ENCODE measurements at places on chromosomes 2 and 18. TPM values are rescaled to one million over a fixed set of nuclear protein-coding genes. Genes with fewer than 3 reads are reported as not detected.

DNA sequence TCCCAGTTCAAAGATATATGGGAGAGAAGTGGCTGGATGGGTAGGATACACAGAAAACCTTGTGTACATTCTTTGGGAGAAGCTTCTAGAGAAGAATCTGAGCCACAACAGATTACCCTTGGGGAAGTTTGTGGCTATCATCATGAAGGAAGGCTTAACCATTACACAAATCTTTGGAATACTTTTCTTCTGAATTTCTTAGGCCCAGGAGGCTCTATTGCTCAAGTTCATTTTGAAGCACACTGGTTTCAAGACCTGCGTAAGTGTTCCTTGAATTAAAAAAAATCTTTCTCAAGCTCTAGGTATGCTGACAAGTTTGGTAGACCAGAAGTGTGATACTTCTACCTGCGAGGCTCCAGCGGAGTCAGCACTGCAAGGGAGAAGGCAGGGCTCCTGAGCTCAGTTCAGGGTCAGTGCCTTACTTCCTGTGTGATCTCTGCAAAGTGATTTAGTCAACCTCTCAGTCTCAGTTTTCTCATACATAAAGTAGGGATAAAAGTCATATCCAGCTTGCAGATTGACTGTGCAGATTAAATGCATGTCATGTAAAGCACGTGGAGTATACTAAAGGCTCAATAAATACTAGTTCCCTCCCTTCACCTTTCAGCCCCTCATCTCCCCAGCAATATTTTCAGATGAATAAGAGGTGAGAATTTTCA is 438.6 kb downstream of the DLGAP1 start:
- DNase-seq = no peak

DNA sequence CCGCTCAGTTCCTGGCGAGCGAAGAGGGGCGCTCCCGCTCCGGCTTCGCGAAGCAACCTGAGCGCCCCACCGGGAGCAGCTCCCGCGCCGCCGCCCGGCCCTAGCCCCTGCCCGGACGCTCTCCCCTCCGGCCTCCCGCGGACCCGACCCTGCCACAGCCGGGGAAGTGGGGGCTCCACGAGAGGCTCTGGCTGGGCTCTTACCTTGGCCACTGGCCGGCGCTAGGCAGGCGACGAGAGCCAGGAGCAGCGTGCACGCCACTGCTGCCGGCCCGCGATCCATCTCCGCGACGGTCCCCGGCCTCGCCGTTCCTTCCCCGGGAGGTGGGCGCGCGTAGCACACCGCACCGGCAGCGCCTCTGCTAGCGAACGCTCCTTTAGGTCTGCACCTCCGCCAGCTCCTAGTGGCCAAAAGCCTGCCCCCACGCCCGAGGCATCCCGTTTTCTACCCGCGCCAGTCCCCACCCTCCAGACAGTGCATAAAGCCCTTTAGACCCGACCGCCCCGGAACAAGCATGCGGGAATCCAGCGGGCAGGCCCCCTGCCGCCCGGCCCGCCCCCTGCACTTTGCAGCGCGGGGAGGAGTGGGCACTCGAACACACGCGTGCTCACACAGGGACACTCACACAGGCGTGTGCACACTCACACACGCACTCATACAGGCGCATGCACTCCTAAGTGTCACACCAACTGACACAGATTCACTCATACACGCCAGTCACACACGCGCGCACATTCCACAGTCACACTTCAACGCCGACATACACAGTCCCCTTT is at the start of gene LRP2:
LRP2 (minus strand) TSS at position 417 of the 776 bp plus-strand sequence; CDS start at position 282, 135 bp downstream.
- DNase-seq = peak; percentile 70

DNA sequence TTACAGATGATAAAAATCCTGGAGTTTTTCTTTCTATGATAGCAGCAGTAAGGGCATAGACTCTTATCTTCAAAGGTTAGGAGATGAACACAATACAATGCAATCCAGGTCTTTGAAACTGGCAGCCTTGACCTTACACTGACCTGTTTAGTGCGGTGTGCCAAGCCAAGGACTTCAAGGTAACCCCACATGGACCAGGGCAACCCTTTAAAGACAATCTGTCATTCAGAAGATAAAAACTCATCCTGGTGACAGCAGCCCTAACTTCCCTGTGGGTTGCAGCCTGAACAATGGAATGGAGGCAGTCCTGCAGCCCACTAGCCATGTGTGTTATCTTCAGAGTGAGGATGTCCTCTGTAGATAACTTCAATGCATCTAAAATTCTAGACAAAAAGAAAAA is 78.1 kb downstream of the RTTN start:
- no peak for DNase-seq

DNA sequence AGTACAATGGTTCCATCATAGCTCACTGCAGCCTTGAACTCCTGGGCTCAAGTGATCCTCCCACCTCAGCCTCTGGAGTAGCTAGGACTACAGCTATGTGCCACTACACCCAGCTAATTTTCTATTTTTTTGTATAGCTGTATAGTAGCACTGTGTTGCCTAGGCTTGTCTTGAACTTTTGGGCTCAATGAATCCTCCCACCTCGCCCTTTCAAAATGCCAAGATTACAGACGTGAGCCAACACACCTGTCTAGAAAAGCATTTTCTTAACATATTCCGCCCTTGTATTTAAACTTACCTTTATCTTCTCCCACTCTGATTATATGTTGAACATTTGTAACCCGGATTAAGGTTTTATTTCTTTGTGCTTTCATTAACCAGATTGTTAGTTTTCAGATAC is 750.7 kb upstream of the GCFC2 start:
- DNase-seq = no peak

GRCh38 chr2:39620067-39620466 is 45.6 kb upstream of the TMEM178A start:
- DNase-seq = peak; percentile 67

DNA sequence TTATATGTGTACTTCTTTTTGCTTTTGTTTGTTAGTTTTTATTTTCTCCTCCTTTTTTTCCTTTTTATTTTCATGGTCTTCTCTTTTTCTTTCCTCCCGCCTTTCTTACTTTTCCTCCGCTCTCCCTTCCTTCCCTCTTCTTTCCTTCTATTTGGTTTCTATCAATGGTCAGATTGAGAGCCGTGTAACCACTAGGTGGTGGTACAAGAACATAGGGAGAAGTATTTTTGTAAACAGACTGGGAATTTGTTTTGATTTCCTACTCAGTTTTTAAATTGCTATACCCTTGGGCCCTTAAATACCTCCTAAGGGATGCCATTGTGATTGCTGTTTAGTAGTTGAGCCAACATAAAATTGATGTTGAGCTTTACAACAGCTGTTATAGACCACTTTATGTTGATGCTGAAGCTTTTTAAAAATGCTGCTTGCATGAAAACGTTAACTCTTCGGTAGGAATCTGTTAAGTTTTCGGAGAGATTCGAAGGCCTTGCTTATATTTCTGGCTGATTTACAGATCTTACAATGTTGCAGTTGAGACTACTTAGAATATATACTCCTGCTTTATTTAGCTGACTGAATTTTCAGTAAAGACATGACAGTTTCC is 124.2 kb downstream of the UBE2E3 start:
- DNase-seq = no peak

GRCh38 chr18:73150199-73150598 is 282.4 kb upstream of the NETO1 start:
- DNase-seq = no peak

The CERKL gene
- not detected for total RNA-seq

The SERPINB8 gene
- 4.6 TPM for total RNA-seq

The SKA1 gene
- total RNA-seq = 0.45 TPM

The RFTN2 gene
- 10.2 TPM for total RNA-seq
